ENCODE measurements at places on chromosomes 4 and X. TPM values are rescaled to one million over a fixed set of nuclear protein-coding genes. Genes with fewer than 3 reads are reported as not detected.

DNA sequence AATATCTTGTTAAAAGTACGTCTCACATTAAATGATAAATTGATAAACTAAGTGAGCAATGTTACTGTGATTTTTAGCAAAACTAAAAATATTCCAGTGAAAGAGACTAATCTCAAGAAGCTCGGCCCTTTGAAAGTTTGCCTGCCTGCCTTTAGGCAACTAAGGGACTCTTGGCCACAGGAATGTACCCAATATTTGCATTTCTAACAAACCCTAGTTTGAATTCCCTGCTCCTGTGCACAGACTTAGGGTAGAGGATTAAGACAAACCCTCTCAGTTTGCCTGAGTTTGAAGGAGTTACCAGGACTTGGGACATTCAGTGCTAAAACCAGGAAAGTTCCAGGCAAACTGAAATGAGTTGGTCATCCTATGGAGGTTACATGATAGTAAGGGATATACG lies 157.1 kb downstream of the SCFD2 start:
- no peak for DNase-seq

GRCh38 chrX:119686087-119686691 lies 6.8 kb downstream of the SEPTIN6 start:
- peak; percentile 34 for DNase-seq

DNA sequence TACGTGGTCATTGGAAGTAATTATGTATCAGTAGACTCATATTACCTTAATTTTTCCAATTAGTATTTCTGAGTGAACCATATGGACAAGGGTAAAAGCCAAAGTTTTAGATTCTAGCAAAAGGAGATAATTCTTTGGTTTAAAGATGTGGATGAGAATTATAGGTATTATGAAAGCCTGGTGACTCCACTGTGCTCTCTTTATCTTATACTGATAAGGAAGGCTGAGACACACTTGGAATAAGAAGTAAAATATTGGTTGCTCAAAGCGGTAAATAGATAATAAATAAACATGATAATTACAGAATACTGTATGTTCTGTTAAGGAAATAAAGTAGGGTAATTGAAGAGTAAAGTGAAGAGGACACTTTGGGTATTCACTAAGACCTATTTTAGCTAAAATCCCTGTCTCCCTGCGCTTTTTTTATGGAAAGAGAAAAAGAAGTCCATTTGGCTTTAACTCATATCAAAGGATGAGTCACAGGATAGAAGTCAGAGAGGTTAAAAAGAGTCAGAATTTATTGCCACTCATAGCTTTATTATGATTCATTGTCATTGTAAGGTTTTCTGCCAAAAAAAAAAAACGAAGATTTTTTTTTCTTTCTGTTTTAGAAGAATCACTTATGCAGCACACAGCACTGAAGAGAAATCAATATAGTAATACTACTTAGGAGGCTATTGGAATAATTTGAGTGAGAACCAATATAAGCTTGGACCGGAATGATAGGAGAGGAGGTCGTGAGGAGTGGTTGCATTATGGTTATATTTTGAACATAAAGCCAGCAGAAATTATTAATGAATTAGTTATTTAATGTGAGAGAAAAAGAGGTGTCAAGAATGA lies 2463.1 kb downstream of the ARAP2 start:
- no peak for DNase-seq

Gene GYPE
- 3.6 TPM for polyA plus RNA-seq

Gene RHOH
- 262 TPM for polyA plus RNA-seq

Gene CNGA2
- polyA plus RNA-seq: not detected

Gene PSAPL1
- polyA plus RNA-seq: not detected

Measured in CD8-positive, alpha-beta memory T cell (primary cell).